CD4-positive, alpha-beta T cell treated with Interleukin-4 for 4 hours (primary cell): ENCODE measurements at places on chromosomes 3 and 15.
A peak's percentile ranks its signal among the peaks of the same experiment; 100 is the strongest.

- no peak for DNase-seq
Measured at GRCh38 chr15:38408576-38408975, 45.4 kb upstream of the FAM98B start.

DNA sequence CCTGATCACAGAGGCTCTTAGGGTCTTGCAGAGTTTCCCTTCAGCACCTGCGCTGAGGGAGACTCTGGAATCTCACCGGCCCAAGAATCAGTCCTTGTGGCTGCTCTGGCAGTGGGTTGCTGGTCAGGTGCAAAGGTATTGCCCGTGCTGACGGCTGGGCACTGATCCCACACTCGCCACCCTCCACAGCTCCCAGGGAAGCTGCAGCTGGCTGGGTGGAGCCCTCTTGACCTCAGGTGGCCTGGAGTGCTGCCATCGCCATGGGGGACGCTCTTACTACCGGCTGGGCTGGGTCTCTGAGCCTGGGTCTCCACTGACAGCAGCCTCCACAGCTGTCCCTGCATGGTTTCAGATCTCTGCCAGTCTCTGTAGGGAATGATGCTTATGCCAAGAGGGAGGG lies 52.6 kb upstream of the EPHB3 start:
- DNase-seq: no peak

- no peak for DNase-seq
Measured at GRCh38 chr3:9198261-9198660, 51.2 kb downstream of the SRGAP3 start.

DNA sequence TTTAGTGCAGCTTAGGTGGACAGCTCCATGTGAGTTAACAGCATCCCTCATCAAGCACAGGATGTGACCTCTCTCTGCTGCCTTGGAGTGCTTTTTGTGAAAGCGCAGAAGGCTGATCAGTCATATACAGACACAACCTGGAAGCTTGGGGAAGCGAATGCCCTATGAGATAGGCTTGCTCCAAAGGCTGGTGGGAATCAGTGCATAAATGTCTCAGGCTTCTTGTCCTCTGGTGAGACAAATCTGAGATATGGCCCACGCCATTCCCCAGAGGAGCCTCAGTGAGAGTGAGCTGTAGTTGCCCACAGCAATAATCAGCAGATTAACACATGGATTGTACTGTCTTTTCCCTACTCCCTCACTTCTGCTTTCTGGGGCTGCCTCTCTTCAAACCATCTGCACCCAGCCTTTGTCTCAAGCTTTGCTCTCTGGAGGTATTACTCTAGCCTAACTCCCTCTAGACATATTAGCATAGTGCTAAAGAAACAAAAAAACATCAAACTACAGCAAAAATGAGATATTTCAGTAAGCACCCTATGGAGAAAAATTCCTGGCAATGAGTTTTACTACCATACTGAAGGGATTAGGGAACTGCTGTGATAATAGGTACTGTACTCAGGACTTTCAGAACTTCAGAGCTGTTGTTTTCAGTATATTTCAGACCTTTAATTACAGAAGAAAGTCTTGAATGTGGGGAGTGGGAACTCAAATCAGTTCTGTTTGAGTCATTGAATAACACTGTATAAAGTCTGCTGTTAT lies 113.7 kb downstream of the OXSM start:
- no peak for DNase-seq

DNA sequence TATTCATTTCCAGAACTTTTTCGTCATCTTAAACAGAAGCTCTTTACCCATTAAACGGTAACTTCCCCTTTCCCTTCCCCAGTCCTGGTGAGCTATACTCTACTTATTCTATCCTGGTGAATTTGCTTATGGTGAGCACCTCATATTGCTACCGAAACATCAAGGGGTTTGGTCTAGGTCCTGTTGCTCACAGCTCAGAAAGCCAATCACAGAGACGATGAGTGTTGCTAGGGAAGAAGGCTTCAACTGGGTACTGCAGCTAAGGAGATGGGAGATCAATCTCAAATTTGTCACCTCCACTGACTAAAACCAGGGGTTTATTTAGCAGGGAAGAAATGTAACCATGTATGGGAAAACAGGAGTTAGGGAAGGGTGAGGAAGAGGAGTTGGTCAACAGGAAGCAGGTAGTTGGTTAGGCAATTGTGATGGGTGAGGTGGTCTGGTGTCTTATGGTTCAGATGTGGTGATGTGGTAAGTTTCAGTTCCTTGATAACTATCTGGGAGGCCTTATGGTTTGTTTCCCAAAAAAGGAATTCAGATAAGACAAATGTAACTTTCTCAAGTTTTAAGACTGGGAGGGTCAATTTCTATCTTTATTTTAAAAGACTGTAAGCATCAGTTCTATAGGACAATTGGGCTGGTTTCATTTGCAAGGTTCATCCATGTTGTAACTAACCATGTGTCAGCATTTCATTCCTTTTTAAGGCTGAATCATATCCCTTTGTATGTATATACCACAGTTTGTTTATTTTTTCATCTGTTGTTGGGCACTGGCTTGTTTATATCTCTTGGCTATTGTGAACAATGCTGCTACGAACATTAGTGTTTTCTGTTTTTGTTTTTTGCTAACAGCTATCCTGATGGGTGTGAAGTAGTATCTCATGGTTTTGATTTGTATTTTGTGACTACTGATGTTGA lies 24.3 kb downstream of the ARHGAP11B start:
- DNase-seq: peak; percentile 5

- no peak for DNase-seq
Measured at GRCh38 chr3:72727172-72727571, 121.1 kb downstream of the SHQ1 start.

DNA sequence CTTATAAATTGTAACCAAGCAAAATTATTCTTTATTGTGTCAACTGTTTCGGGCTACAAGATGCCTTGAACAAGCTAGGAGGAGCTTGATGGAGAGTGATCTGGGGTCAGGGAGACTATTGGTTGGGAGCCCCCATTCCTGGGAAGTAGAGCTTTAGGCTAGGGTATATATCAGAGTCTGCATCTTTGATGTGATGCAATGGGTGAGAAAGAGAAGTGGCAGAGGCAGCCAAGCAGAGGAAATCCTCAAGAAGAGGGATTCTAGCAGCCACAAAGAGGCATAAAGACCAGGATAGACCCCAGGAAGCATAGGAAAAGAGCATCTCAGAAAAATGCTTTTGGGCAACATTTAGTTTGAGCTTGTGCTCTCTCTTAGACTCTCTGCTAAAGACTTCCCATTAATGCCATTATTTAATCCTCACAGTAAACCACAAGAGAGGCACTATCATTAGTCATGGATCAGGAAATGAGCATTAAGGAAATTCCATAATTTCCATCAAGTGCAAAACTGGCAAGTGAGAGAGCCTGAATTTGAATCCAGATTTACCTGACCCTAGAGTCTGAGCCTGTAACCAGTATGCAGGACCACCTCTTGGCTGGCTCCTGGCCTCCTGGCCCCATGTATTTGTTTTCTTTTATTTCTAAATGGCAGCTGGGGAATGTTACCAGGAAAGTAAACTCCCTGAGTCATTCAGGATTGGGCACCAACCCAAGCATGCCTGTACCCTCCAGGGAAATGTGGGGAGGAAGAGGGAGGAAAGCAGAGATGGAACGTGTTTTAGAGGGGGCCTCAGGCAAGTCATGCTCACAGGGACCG lies 118.7 kb downstream of the RPL22L1 start:
- DNase-seq: no peak

- DNase-seq: no peak
Measured at GRCh38 chr15:88650556-88650955, 11.7 kb downstream of the ISG20 start.

DNA sequence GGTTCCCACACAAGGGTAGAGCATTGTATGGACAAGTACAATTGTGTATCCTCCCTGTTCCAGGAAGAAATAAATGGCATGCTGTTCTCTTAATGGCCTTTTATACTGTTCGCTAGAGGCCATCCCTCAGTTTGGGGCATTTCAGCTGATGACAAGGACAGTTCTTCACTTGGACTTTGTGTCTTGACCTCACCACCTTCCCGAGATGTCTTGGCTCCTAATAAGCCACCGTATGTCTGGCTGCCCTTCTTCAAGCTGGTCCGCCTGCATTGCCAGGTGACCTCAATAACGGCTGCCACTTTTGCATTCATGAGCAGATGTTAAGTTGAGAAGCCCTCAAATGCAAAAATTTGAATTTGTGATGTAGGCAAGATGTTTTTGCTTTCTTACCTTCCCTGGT lies 24.1 kb downstream of the ZBTB38 start:
- DNase-seq: no peak

DNA sequence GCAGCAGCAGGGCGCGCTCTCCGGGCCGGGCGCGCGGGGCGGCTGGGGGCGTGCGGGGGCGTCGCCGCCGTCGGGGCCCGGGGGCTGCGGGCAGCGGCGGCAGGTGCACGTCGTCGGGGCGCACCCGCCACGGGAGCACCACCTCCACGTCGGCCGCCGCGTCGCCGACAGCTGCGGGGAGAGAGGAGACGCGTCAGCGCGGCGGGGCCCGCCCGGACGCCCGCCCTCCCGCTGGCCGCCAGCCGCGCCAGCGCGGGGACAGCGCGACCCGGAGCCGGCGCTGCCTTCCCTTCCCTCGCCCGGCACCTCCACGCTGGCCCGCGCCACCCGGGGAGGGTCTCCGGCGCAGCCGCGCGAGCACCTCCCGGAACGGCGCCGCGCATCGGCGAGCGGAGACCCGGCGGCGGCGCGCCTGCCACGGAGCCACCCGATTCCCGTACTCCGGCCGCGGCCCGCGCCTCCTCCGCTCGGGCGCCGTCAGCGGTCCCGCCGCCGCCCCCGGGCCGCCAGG lies 481 bp downstream of the ADAMTS17 start:
- peak; percentile 5 for DNase-seq

DNA sequence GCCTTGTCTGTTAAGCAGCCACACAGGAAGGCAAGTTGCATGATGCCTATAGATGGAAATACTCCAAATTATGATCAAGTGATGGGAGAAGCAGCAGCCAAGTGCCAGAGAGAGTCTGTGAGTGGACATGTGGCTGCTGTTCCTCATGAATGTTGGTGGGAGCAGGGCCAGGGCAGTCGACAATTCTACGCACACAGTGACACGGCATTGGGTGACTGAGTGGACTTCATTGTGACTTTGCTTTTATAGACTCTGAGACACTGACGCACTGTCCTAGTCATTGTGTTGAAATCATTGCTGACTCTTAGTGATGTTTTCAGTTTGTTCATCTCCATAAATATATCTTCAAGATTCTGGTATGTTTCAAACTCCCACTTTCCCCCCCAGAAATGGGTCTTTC lies 246.3 kb upstream of the SEMA6D start:
- DNase-seq: no peak

GRCh38 chr15:60074181-60074885 lies 70.2 kb downstream of the FOXB1 start:
- no peak for DNase-seq

DNA sequence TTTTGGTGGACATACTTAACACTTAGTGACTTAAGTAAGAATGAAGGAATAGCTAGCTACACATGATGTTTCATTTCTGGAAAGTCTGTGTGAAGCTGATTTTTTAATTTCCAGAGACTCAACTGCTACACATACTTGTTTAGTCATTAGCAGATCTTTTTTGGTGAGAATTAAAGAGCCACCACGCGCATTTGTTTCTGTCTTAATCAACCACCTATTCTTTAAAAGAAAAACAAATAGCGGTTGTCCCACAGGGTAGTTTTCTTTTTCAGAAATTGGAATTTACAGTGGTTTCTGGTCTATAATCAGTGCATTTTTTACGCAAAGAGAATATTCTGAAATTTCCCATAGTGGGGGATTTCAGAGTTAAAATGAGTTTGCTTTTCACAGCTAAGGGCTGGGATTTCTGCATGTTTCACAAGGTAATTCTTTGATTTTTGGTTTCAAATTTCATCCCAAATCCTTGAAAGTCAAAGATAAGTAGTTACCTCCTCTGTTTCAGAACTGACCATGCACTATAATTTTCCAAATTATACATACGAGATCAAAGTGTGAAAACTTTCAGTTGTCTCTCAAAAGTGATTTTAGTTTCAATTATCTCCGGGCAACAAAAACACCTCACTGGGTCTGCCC lies 631.0 kb upstream of the GRM7 start:
- no peak for DNase-seq

GRCh38 chr3:44996556-44996969 lies 20.5 kb downstream of the EXOSC7 start:
- DNase-seq: no peak

DNA sequence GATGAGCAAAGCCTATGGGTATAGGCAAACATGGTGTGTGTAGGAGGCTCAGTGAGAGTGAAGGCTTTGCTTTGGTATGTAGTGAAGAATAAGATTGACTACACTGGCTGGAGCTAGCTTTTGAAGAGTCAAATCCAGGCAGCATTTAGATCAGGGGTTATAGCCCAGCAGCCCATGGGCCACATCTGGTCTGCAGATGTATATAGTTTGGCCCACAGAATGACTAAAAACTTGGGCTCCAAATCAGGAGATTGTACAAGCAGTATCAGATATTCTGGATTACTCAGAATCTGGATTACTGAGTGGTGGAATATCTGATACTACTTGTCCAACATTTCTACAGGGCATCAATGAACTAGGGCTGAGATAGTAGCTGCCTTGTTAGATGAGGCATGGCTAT lies 92.9 kb upstream of the FGF7 start:
- no peak for DNase-seq
